ENCODE measurements at places on chromosomes 2 and 18. TPM values are rescaled to one million over a fixed set of nuclear protein-coding genes. Genes with fewer than 3 reads are reported as not detected.

GRCh38 chr18:57534511-57534909, 52.0 kb downstream of the FECH start:
- DNase-seq: no peak

The FAHD2B gene
- 14.0 TPM for total RNA-seq

- DNase-seq: no peak
Measured at GRCh38 chr2:149258531-149258930, 71.9 kb upstream of the LYPD6 start.

DNA sequence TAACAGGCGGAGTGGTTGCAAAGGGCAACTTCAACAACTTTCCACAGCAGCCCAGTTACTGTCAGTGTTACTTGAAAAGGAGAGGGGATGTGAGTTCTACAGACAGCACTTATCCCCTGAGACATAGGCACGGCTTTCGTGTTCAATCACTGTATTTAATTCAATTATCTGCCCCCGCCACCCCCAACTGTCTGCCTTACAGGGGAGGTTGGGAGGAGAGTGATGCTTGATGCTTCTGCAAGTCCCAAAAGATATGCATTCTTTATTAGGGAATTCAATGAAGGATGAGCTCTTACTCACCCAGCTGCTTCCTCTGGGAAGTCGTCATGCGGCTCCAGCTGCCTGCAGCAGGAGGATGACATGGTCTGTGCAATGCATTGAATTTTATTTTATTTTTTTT, 639.9 kb downstream of the DCC start:
- DNase-seq: no peak

The HOXD4 gene
- 5.8 TPM for total RNA-seq

All from breast epithelium (tissue), 4 donors.